ENCODE measurements at places on chromosomes 12 and 14. TPM values are rescaled to one million over a fixed set of nuclear protein-coding genes. Genes with fewer than 3 reads are reported as not detected.

Gene ESYT1
- 81.1 TPM for total RNA-seq

Gene OR6C2
- not detected for total RNA-seq

Gene LMNTD1
- total RNA-seq, result not detected

Gene PDZRN4
- not detected for total RNA-seq

Gene YARS2
- total RNA-seq, result 50.0 TPM

Gene GNG2
- not detected for total RNA-seq

Gene NPFF
- not detected for total RNA-seq

Gene PLEKHG3
- total RNA-seq, result 59.2 TPM

Gene EPYC
- total RNA-seq, result not detected

Gene SIRT4
- total RNA-seq, result 0.05 TPM

Gene MYF6
- not detected for total RNA-seq

Gene SOX5
- total RNA-seq, result 0.57 TPM

Gene SDR9C7
- total RNA-seq, result not detected

Gene STYK1
- 7.4 TPM for total RNA-seq

Gene PAX9
- total RNA-seq, result 2.7 TPM

Gene FITM1
- total RNA-seq, result 0.13 TPM

Gene ART4
- not detected for total RNA-seq

Gene ZC2HC1C
- total RNA-seq, result 4.1 TPM

Gene TNFRSF1A
- 91.9 TPM for total RNA-seq

Gene PYGL
- 44.5 TPM for total RNA-seq

Gene PZP
- total RNA-seq, result not detected

Gene GPR84
- total RNA-seq, result not detected

Gene CISTR
- total RNA-seq, result not detected

Gene ERGIC2
- 25.2 TPM for total RNA-seq

Gene RNASE3
- total RNA-seq, result not detected

Gene WBP11
- 28.8 TPM for total RNA-seq

Gene INHBC
- total RNA-seq, result not detected

Gene TEP1
- 12.6 TPM for total RNA-seq

Gene E2F7
- 10.5 TPM for total RNA-seq

Gene NUDT14
- 63.2 TPM for total RNA-seq

Gene WNT5B
- total RNA-seq, result 0.08 TPM

Gene CKAP4
- 8.1 TPM for total RNA-seq

Gene KLRC2
- total RNA-seq, result 3.0 TPM

Gene CLEC4D
- not detected for total RNA-seq

Gene CFAP73
- total RNA-seq, result 0.61 TPM

Gene ITFG2
- 32.0 TPM for total RNA-seq

Gene FAM222A
- total RNA-seq, result 4.8 TPM

Gene INHBE
- total RNA-seq, result 0.41 TPM

Gene LRTM2
- total RNA-seq, result not detected

Gene CLEC7A
- not detected for total RNA-seq

Gene TAS2R7
- total RNA-seq, result not detected

Gene ADAM20
- not detected for total RNA-seq

Gene ALX1
- not detected for total RNA-seq

Gene C14orf180
- 0.38 TPM for total RNA-seq

Gene AHNAK2
- total RNA-seq, result 1.5 TPM
